ENCODE measurements at places on chromosomes 2 and 18. TPM values are rescaled to one million over a fixed set of nuclear protein-coding genes. Genes with fewer than 3 reads are reported as not detected.

DNA sequence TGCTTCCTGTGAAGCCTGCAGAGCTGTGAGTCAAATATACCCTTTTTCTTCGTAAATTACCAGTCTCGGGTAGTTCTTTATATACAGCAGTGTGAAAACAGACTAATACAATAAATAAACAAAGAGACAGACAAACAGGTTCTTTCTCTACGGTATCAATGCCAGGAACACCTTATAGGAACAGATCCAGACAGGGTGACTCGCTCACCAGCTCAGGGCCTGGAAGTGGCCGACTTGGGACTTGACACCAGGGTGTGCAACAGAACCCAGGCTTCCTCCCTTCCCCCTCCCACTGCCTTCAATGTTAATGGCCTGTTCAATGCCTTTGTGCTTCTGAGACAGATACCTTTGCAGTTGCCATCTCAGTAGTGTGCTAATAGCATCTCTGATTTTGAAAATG, 309.5 kb downstream of the ALK start:
- H3K27ac ChIP-seq, result no peak overlapping the region
- H3K36me3 ChIP-seq, result no peaks in the 10 kb centered on the region
- no peak overlapping the region for H3K4me3 ChIP-seq

Gene FBXO15
- 0.29 TPM for total RNA-seq

Gene ELOA2
- total RNA-seq, result not detected

DNA sequence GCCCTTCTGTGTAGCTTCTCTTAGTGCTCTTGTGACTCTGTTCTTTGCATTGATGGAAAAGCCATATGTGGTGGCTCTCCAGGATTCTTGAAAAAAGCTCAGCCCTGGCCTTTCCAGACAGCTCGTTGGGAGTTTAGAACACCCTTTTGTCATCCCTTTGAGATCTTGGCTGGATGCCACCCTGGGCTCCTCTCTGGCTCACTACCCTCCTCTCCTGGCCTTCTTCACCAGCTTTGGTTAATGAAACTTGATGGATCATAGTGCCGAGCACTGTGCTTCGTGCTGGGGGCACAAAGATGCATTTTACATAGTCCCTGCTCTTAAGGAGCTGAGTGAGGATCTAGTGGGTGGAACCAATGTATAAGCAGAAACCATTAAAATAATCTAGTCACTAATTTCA, 15.6 kb upstream of the FHOD3 start:
- no peaks in the 10 kb centered on the region for H3K27me3 ChIP-seq
- no peaks in the 10 kb centered on the region for H3K36me3 ChIP-seq
- H3K4me3 ChIP-seq, result no peak overlapping the region
- no peak for DNase-seq
- no peak overlapping the region for H3K27ac ChIP-seq
- no peaks in the 10 kb centered on the region for H3K4me1 ChIP-seq

Gene GALNT3
- 1.0 TPM for total RNA-seq
